Dermis blood vessel endothelial cell (primary cell): ENCODE measurements at places on chromosomes 1 and 21. TPM values are rescaled to one million over a fixed set of nuclear protein-coding genes. Genes with fewer than 3 reads are reported as not detected.

GRCh38 chr1:147292012-147292411, 49.5 kb downstream of the CHD1L start:
- peak; percentile 24 for DNase-seq

DNA sequence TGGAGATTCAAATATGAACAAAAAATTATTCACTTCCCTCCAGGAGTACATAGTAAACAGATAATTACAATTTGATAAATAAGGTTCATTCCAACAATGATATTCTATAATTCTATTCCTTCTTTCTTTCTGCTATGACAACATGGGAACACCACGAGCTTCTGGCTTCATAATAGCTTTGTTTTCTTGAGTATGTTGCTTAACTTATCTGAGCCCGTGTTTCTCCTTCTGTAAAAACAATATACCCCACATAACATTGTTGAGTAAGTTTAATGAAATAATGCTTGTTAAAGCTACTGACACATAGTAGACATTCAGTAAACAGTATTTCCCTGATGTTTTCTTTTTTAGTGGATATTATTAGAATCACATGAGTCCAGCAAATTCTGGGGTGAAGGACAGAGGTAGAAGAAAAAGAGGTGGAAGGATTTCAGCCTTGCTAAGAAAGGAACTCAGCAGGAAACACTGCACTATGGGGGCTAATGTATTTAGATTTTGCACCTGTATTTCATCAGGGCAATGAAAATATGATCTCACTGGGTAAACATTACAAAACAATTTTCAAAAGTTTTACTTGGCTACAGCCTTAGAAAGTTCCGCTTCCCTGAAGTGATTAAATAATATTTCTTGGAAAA, 430.8 kb upstream of the C1orf87 start:
- peak; percentile 33 for DNase-seq

DNA sequence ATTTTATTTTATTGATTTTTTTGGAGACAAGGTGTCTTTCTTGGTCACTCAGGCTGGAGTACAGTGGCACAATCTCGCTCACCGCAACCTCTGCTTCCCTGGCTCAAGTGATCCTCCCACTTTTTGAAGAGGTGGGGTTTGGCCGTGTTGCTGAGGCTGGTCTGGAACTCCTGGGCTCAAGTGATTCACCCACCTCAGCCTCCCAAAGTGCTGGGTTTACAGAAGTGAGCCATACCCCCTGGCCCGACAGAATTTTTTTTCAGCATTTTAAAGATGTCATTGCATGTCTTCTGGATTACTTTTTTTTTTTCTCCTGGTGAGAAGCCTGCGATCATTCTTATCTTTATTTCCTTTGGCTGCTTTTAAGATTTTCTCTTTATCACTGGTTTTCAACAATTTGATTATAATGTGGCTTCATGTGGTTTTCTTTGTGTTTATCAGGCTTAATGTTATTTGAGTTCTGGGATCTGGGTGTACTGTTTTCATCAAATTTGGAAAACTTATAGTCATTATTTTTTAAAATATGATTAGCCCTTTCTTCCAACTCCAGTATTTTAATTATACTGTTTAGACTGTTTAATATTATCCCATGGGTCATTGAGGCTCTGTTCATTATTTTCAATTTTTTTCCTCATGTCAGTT, 23.1 kb upstream of the PTBP2 start:
- no peak for DNase-seq

- no peak for DNase-seq
Observed at GRCh38 chr1:40844887-40845878, 17.0 kb downstream of the CITED4 start.

GRCh38 chr1:88014131-88014530, 669.9 kb upstream of the PKN2 start:
- no peak for DNase-seq

- no peak for DNase-seq
Observed at GRCh38 chr1:33126411-33127000, 45.6 kb downstream of the AZIN2 start.

GRCh38 chr1:244626709-244627108, 26.2 kb upstream of the DESI2 start:
- DNase-seq, result no peak

DNA sequence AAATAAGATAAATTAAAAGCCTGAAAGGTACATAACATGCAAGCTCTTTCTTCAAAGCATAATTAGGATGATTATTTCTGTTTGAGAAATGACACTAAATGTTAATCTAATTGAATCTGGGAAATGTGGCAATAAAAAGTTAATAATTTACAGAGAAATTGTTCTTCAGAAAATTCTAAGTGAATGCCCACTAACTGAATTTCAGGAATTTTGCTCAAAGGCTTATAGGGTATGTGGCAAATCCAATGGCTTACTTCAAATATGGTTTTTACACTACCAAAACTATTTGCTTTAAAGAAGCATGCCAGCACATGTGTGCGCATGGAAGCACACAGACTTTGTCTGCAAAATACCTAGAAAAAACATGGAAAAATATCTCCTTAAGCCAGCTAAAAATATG, 186.6 kb upstream of the FOXD3 start:
- DNase-seq, result no peak

DNA sequence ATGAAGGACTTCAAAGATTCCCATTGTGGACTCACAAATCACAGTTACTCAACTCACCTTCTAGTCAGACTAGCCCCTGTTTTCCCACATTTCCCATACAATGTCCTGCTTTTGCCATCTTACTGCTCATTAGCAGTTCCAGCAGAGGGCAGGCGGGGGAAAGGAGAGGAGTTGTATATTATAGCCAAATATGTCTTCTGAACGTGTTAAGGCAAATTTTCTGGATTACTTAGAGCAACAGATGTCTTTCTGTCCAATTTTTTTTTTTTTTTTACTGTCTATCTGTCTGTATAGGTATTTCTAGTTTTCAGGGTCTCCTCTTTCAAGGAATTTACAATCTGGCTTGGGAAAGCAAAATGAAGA, 29.9 kb upstream of the DDAH1 start:
- peak; percentile 5 for DNase-seq

DNA sequence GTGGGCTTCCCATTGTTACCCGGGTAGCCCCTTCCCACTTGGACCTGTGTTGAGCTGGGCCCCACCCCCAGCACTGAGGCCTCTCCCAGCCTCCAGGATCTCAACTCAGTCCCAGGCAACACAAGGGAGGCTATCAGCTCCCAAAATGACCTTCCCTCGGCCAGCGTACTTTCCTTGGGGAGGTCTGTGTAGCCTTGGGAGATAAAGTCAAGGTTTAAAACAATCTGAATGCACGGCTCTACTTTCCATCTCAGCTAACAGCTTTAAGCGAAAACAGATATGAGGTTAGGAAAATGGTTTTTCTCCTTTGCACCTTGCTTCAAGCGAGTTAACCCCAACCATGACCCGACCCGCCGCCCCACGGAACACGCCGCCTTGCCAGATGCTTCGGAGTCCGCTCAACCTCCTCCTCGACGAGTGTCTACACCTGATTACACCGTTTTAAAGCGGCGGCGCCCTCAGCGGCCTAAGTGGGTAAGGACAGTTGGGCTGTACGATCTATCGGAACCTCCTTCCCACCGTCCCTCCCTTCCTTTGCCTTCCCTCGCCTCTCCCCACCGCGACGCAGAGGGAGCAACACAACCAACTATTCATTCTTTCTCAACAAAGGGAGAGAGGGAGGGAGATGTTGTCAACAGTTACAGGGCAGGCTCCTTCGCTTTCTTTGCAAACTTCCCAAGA, 1.1 kb downstream of the BCAR3 start:
- DNase-seq, result peak; percentile 92

- DNase-seq, result no peak
Observed at GRCh38 chr1:74895411-74895810, 162.5 kb downstream of the TYW3 start.

- peak; percentile 78 for DNase-seq
Observed at GRCh38 chr1:157490467-157491165, 61.7 kb downstream of the FCRL5 start.

- no peak for DNase-seq
Observed at GRCh38 chr1:92822879-92823278, 9.0 kb upstream of the RPL5 start.

DNA sequence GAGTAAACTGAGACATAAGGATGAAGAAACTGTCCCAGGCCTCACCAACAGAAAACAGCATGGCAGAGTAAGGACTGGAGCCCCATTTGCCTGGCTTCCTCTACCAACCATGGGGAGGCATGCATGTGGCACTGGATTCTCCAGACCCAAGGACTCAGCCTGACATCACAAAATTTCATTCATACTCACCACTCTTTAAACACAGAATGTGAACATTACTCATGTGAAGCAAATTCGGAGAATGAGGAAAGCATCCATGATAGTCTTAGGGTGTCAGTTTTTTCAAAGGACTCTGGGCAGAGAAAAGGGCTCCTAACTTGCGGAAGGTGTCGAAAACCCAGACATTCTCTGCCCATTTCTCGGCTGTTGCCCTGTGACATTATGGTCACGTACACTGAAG, 83.9 kb downstream of the PCNX2 start:
- DNase-seq, result no peak

DNA sequence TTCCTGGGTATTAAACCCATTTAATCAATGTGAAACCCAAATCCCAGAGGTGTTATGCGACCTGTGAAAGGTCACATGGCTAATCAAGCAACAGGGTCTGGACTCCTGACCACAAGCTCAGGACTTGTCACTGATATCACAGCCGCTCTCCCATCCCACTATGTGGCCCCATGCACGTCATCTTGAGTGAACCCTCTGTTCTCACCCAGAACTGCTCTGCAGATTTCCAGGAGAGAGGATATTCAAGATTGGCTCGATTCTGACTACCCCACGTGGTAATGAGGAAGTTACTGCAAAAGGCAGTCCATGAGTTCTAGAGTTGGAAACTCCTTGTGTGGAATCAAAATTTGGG, 173.5 kb upstream of the ETV3 start:
- no peak for DNase-seq

- DNase-seq, result no peak
Observed at GRCh38 chr1:234072793-234073192, 168.3 kb downstream of the SLC35F3 start.

GRCh38 chr1:64499011-64499410, 29.1 kb downstream of the CACHD1 start:
- no peak for DNase-seq

GRCh38 chr1:67833602-67833940, 304 bp upstream of the GNG12 start:
- DNase-seq, result peak; percentile 76

DNA sequence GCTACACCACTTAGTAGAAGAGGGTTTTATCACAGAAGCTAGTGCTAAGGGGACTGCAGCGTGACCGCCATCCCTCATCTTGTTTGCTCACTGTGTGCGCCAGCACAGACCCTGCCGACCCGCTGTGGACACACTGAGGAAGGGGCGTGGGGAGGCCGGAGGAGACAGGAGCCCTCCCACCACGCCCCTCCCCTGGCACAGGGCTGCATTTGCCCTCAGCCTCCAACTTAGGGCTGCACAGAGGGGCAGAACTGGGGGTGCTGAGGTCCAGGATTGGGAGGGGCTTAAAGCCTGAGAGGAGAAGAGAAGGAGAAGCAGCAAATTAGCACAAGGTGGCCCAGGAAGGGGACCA, 37.2 kb downstream of the RRP1 start:
- no peak for DNase-seq

GRCh38 chr1:179353546-179353945, 12.2 kb upstream of the AXDND1 start:
- no peak for DNase-seq

DNA sequence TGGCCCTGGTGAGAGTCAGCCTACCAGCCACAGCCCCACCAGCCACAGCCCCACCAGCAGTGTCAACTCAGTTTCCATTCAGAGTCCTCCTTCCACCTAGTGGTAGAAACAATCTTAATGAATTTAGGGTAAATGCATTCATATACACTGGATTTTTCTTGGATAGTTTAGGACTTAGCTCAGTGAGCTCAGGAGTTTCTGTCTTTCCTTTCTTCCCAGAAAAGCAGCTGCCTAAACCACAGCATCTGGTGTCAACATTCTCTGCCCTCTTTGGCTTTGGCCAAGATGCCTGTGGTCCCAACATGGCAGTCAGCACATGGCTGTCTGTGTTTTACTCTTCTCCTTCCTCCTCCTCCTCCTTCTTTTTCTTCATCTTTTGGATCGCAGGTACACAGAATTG, 94.0 kb downstream of the CLIC6 start:
- no peak for DNase-seq

DNA sequence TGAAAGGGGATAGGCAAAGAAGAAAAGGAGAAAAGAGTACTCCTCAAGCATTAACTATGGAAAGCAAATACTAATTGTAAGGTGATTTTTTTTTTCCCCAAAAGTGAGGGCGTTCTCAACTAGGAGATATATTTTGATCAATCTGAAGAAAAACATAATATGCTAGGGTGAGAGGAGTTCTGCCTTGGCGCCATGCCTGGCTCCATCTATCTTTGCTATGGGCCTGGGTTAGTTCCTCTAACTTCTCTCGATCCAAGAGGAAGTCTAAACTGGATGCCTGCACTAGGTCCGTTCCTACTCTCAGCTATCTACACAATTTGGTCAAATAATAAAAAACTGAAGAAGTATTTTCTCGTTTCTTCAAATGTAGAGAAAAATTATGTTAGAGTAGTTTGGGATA, 20.5 kb downstream of the CNN3 start:
- no peak for DNase-seq

- no peak for DNase-seq
Observed at GRCh38 chr1:21630571-21631343, 38.4 kb downstream of the RAP1GAP start.

DNA sequence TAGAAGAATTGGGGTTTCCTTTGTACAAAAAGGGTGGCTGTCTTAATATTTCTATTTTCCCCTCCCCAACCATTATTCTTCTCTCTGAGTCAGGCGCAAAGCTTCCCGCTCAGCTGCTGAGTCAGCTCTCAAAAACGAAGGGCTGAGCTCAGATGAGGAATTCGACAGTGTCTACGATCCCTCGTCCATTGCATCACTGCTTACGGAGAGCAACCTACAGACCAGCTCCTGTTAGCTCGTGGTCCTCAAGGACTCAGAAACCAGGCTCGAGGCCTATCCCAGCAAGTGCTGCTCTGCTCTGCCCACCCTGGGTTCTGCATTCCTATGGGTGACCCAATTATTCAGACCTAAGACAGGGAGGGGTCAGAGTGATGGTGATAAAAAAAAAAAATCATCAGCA, 3.0 kb upstream of the TUFT1 start:
- DNase-seq, result peak; percentile 65

DNA sequence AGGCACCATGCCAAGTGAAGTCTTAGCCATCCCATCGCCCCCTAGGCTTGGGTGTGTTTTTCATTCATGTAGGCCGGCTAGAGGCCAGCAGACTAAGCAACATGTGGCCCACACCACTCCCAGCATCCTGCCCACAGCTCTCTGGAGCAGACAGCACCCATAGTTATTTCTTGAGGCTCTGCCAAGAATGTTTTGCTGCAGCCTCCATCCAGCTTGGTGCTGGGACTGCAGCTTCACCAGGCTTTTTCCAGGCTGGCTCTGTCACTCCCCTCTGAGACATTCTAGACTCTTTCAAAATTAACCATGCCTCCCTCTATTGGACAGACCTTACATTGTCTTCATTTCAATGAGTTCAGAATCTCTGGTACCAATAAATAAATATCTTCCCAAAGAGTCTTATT, 104.2 kb downstream of the DUSP10 start:
- no peak for DNase-seq

Gene BRINP2
- not detected in 2 replicates for total RNA-seq

Gene OR2T8
- total RNA-seq, result not detected in 2 replicates

Gene PERM1
- total RNA-seq, result not detected in 2 replicates

Gene S100A5
- not detected in 2 replicates for total RNA-seq

Gene CEP170
- 87.3 and 143 TPM in 2 replicates for total RNA-seq

Gene SIPA1L2
- total RNA-seq, result 11.1 and 25.7 TPM in 2 replicates

Gene RGS8
- total RNA-seq, result not detected in 2 replicates

Gene OR2W3
- total RNA-seq, result not detected in 2 replicates

Gene LRRC71
- total RNA-seq, result 0.14 and 0.34 TPM in 2 replicates

Gene SELE
- total RNA-seq, result 5.7 and 24.3 TPM in 2 replicates

Gene DNAJC16
- total RNA-seq, result 15.1 and 16.8 TPM in 2 replicates

Gene OLFML2B
- 0.14 and 0.17 TPM in 2 replicates for total RNA-seq

Gene SEC16B
- total RNA-seq, result 1.2 and 4.4 TPM in 2 replicates

Gene REG4
- total RNA-seq, result not detected in 2 replicates
